Neural crest cell (in vitro differentiated cells): ENCODE measurements at places on chromosomes 12 and 14.

DNA sequence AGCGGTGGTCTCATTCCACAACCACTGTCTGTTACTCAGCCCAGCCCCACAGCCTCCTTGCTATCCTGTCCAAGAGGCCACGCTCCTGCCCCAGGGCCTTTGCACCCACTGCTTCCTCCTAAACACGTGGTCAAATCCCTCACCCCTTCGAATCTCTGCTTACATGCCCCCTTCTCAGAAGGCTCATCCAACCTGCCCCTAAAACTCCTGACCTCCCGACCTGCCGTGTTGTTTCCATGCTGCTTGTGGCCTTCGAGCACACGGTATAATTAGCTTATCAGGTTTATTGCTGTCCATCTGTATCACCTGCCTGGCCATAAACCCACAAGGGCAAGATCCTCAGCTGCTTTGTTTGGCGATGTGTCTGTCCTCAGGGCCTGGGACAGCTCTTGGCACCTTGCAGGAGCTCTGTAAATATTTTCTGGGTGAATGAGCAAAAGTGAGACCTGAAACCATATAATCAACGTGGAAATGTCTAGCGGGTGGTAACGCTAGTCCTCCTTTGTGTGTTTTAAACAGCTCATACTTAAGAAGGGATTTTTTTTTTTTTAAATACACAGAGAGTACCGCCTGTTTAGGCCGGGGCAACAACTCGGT is 36.0 kb downstream of the SCARB1 start:
- DNase-seq, result no peak

- DNase-seq, result no peak
Observed at GRCh38 chr14:25557466-25557865, 507.5 kb upstream of the STXBP6 start.

GRCh38 chr14:104894331-104895206 is 29.5 kb downstream of the CEP170B start:
- no peak for DNase-seq

- DNase-seq, result no peak
Observed at GRCh38 chr14:51087031-51087441, 7.9 kb downstream of the TRIM9 start.

DNA sequence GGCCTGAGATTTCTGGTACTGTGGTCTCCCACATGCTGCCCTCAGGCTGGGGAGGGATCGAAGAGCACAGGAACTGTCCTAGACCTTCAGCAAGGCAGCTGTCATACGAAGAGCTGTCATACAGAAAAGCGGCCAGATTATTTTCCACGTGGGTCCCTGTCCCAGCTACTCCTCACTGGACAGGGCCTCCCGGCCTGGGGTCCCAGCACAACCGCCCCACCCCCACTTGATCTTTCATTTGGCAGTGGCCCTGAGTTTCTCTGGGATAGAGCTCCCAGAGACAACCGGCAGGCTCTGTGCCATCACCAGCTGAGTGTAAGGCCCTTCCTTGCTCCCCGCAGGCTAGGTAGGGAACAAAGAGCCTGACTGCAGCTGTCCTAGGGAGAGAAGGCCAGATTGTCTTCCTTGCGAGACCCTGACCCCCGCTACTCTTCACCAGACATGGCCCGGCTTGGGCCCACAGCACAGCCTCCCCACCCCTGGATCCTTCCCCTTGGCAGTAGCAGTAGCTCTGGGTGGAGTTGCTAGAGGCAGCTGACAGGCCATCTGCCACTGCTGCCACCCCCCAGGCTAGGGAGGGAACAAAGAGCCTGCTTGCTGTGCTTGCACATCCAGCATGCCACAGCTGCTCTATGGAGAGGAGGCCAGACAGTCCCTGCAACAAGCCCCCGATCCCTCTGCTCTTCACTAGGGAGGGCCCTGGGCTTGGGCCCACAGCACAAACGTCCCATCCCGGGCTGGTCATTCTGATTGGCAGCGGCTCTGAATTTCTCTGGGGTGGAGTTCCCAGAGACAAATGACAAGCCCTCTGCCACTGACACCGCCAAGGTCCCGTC is 3.1 kb upstream of the OR4N2 start:
- DNase-seq, result no peak

DNA sequence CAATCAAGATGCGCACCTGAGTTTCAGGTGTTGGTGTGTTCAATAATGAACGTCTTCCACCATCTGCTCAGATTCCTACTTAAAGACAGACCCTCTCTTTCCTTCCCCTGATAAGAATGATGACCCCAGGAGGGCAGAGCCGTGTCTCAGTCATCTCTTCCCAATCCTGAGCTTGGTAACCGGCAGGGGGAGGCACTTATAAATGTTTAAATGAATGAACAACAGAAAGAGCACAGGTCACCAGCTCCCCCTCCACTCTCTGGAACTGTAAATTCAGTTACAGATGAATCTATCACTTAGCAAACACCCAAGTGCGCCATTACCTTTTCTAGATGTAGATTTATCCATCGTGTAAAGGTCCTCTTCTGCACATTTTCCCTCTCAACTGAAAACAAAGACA is 72.4 kb upstream of the DICER1 start:
- no peak for DNase-seq

- no peak for DNase-seq
Observed at GRCh38 chr14:32940066-32940651, 1.5 kb downstream of the NPAS3 start.

GRCh38 chr12:48454667-48455066 is 17.7 kb upstream of the ANP32D start:
- DNase-seq, result no peak

DNA sequence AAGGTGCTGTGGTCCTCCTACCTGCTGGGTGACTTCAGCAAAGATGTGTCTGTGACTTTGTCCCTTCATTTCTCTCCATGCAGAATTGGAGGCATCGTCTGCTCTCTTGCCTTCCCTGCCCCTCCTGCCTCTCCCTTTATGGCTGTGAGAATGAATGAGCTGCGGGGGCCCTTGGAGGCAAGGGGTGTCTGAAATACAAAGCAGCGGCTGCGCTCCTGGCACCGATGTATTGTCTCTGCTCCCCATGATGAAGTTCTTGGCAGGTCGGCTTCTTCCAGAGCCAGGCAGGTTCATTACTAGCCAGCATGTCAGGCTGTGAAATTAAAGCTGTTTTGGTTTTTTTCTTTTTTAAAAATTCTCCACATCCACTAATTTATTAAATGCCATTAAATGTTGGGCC is 194.5 kb downstream of the TSPAN9 start:
- DNase-seq, result no peak

DNA sequence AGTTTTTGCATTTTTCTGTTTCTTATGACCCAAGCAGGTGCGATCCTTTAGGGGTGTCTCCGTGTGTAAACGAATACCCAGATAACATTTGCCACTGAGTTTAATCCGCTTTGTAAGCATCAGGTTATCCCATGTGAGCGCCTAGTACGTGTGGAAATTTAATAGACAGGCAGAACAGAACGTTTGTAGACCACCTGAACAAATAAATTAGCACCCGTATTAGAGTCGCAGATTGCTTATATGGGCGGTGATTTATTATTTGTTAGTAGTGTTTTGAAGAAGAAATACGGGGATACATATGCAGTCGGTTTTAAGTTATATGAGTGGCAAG is 325 bp downstream of the C12orf60 start:
- DNase-seq, result no peak

GRCh38 chr12:93550748-93551611 is 21.5 kb upstream of the SOCS2 start:
- no peak for DNase-seq
